Activated naive CD4-positive, alpha-beta T cell treated with anti-CD3 and anti-CD28 coated beads, Interleukin-2, amount 50 U/mL, for 16 hours (primary cell): ENCODE measurements at places on chromosomes 12 and 14.
A peak's percentile ranks its signal among the peaks of the same experiment; 100 is the strongest.

GRCh38 chr12:6336889-6337853, 4.7 kb downstream of the TNFRSF1A start:
- no peak for DNase-seq

- DNase-seq = no peak
Observed at GRCh38 chr12:10249690-10250455, 37.2 kb downstream of the GABARAPL1 start.

GRCh38 chr14:79186523-79186922, 1016.4 kb downstream of the NRXN3 start:
- DNase-seq = no peak

GRCh38 chr12:50016501-50017475, 8.5 kb downstream of the RACGAP1 start:
- no peak for DNase-seq

DNA sequence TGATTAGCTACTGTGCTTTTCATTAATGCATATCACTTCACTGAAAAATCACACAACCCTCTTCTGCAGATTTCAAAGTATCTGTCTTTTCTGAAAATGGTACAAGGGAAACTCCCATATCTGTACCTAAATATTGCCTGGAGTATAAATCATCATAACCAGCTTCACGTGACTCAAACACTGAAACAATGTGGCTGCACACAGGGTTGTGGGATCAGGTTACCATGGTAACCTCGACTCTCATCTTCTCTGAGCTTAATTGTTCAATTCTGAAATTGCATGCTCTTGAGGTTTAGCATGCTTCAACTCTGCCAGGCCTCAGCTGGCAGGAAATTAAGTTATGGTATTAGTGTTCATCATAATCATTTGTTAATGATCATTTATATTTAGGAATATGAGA, 77.5 kb upstream of the CPSF6 start:
- peak; percentile 45 for DNase-seq

DNA sequence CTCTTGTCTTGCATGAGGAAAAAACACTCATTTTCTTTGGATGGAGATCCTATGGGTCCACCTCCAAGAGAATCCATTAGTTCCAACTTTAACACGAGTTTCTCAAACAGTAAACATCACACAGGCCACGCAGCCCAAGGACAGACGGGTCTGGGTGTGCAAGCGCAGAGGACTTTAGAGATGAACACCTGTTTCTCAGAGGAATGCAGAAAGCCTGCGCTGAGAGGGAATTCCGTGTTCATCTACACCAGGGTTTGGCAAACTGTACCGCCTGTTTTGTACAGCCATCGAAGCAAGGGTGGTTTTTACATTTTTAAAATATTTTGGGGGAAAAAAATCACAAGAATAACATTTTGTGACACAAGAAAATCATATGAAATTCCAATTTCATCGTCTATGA, 79.4 kb downstream of the RBM19 start:
- DNase-seq = no peak

GRCh38 chr12:96046543-96047228, 11.3 kb upstream of the LTA4H start:
- no peak for DNase-seq

DNA sequence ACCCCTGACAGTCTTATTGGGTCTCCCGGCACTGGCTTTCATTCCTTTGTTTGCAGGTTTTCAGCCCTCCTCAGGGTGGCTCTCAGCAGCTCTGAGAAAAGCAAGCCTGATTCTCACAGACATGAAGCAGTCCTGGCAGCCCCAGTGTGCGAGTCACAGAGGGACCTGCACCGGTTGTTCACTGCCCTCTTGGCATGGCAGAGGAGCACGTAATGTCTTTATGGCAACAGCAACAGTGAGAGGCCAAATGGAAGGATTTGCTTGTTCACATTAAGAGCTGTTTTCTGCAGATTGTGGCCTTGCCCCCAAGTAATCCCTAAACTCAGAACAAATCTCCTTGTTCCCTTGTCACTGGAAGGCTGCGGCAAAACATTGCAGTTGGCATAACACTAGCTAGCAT, 3.4 kb downstream of the KCNA5 start:
- DNase-seq = no peak

GRCh38 chr12:72622556-72622955, 350.4 kb downstream of the TRHDE start:
- DNase-seq = no peak

GRCh38 chr14:81209167-81209836, 11.5 kb downstream of the GTF2A1 start:
- no peak for DNase-seq

DNA sequence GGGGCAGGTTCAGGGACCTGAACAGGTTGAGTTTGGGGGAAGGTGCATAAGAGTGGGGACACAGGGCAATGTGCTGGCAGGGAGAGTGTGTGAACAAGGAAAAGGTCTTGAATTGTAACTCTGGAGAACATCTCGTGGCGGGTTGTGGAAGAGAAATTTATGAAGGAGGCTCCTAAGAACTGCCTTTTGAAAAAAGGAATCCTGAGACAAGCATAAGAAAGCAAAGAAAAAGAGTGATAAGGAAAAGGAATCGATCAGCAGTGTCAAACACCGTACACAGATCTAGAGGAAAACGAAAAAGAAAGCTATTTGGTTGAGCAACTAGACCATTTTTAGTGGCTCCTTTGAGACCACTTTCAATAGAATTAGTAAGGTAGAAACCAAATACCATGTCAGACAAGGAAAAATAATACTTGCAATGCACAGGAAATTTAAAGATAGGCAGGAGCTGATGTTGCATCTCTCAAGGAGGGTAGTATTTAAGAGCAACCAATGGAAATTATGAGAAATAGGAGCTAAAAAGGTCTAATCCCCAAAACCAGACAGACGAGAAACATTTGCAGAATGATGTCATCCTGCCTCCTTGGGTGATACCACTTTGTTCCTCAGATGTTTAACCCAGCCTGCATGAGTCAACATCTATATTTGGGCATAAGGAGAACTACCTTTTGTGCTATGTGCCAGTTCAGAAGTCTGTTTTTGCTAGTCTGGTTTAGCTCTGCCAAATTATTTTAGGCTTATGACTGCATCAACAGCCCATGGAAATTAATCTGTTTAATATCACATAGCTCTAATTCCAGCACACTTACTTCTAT, 64.5 kb upstream of the STK38L start:
- no peak for DNase-seq

GRCh38 chr14:68192935-68193334, 373.4 kb downstream of the RAD51B start:
- no peak for DNase-seq

DNA sequence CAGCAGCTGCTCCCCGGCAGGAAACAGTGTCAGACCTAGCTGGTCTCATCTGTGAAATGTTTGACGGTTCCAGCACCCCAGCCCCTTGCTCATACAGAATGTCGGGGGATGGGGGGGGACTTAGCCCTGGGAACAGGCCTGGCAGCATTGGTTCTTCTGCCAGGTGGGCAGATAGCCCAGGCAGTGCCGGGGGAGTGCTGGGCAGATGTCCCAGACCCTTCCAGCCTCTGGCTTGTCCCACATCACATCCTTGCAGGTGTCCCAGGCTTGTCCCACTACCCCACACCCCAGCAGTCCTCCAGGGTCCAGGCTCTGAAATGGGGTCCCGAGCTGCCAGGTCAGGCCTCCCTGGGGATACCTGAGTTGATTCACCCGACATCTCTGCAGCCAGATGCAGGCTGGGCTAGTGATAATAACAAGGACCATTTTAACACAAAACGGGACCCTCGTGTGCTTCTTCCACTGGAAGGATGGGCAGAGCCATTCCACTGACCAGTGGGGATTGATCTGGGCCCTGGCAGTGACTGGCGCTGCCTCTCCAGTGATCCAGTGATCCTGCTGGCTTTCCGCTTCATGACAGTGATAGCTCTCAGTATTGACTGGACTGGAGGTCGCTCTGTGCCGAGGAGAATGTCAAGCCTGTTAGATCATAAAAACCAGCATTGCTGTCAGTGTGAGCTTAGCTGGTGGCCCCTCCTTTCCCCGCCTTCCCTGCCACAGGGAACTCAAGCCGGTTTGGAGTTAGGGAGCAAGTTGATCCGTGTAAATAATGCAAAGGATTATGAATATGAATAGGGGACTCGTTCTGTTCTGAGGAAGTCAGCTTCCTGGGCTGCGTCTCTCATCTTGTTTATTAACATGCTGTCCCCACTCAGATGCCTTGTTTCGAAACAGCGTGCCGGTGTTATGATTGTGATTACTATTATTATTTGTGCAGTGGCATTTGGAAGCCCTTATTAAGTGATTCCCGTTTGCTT, 180.6 kb downstream of the AACS start:
- DNase-seq = no peak

DNA sequence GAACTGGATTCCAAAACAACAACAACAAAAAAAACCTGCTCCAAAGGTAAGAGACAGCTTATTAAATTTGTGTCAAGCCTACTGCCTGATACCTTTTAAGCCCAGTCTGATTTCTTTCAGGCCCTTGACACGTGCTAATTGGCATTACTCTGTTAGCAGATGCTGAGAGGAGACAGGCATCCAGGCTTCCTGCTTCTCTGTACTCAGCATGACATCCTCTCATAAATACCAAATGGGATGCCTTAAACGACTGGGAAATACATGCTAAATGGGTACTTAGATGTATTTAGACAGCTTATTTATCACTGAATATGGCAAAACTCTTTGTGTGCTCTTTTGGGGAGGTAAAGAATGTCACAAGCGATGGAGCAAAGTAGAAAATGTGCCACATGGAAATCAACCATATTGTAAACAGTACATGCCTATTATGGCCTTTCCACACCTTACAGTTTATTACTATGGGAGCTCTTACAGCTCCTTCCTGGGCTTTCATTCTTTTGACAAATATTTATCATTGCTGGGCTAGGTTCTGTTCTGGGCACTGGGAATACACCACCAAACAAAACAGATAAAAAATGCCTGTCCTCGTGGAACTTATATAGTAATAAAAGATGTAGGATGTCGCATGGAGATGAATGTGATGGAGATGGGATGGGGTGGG, 11.5 kb upstream of the PCED1B start:
- no peak for DNase-seq

- peak; percentile 78 for DNase-seq
Observed at GRCh38 chr12:92505254-92506231, 197.2 kb upstream of the PLEKHG7 start.

DNA sequence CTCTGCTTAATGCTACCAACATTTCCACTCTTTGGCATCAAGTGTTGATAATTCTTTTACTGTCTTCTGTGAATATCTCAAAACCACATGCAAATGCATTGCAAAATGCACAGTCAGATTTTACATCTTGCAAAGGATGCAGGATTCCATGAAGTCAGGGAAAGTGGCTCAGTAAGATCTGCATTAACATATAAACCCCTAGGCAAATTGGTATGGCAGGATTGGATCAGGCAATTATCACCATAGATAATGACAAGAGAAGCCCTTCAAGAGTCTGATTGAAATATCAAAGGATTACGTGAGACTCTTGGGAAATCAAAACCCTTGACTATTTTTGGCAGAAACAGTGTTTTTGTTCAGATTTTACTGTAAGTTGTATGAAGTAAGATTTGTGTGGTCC, 71.0 kb downstream of the TMTC2 start:
- no peak for DNase-seq

GRCh38 chr12:26533211-26533610, 299.8 kb downstream of the ITPR2 start:
- DNase-seq = no peak

GRCh38 chr14:29607169-29607568, 320.5 kb downstream of the PRKD1 start:
- no peak for DNase-seq

GRCh38 chr12:67422081-67422480, 152.9 kb downstream of the CAND1 start:
- DNase-seq = no peak

GRCh38 chr12:3962631-3963483, 89.7 kb upstream of the PARP11 start:
- peak; percentile 60 for DNase-seq

GRCh38 chr12:49028666-49029275, 10.2 kb upstream of the PRKAG1 start:
- no peak for DNase-seq

- DNase-seq = peak; percentile 21
Observed at GRCh38 chr12:44628180-44628579, 247.9 kb downstream of the NELL2 start.

DNA sequence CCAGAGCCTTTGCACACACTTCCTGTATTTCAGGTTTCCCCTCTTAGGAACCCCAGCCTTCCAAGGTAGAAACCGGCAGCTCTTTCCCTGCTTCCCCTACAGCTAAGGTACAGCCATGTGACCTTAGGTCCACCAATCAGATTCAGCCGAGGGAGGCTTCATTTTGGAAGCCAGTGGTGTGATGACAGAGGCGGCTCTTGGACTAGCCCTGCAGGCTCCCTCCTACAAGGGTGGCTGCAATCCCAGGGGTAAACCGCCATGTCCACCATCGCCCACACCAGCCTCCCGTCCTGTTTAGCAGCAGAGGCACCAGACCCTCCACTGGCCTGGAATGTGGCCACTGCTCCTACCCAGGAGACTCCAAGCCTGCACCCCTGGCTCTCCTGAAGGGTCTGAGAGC, 65.6 kb downstream of the SERPINA3 start:
- no peak for DNase-seq

DNA sequence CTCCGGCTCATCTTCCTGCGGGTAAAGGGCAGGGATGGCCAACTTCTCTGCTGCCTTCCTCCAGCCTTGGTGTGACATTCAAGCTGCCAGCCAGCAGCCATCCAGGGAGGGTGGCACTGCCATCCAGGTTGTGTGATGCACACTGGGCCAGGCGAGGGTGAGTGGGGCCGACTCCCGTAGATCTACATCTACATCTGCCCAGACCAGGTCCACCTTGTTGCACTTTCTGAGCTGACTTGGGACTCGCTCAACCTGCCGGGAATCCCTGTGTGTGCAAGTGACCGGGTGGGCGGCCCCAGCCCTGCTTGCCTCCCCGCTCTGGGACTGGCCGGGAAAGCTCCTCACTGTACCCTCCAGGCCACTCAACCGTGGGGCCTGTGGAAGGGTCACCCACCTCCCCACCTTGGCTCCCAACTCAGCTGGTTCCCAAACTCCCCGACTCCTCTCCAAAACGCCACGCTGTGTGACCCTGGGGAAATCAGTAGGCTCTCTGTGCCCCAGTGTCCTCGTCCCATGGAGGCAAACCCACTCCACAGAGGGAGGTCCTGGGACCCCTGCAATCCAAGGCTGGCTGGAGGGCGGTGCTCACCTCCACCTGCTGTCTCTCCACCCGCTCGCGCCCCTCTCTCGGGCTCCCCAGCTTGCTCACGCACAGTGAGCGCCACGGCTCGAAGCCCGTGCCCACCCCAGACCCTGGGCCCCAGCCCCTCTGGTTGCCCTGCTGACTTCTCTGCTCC, 14.7 kb downstream of the JAG2 start:
- no peak for DNase-seq

- DNase-seq = no peak
Observed at GRCh38 chr12:96879301-96879700, 27.8 kb upstream of the NEDD1 start.

- DNase-seq = no peak
Observed at GRCh38 chr12:108854451-108855283, 2.7 kb downstream of the SSH1 start.
